NCI-H774 (cell line): ENCODE measurements at places on chromosomes 13 and 19.
A peak's percentile ranks its signal among the peaks of the same experiment; 100 is the strongest.

DNA sequence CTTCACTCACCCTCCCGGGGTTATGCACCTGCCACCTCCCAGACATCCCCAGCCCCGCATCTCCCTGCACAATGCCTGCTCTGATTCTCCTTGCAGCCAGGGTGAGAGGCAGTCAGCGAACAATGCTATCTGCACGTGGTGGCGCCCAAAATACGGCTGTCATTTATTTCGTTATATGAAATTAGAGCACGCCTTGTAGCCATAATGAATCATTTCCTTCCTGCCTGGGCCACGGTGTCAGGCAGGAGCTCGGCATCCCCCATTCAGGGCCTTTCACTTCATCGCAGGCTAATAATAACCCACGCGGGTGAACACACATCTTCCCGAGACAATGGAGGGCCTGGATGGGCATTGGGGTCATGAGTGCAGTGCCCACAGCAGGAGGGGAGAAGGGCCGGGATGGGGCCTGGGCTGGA lies 143.8 kb upstream of the ZNF507 start:
- no peak for DNase-seq

DNA sequence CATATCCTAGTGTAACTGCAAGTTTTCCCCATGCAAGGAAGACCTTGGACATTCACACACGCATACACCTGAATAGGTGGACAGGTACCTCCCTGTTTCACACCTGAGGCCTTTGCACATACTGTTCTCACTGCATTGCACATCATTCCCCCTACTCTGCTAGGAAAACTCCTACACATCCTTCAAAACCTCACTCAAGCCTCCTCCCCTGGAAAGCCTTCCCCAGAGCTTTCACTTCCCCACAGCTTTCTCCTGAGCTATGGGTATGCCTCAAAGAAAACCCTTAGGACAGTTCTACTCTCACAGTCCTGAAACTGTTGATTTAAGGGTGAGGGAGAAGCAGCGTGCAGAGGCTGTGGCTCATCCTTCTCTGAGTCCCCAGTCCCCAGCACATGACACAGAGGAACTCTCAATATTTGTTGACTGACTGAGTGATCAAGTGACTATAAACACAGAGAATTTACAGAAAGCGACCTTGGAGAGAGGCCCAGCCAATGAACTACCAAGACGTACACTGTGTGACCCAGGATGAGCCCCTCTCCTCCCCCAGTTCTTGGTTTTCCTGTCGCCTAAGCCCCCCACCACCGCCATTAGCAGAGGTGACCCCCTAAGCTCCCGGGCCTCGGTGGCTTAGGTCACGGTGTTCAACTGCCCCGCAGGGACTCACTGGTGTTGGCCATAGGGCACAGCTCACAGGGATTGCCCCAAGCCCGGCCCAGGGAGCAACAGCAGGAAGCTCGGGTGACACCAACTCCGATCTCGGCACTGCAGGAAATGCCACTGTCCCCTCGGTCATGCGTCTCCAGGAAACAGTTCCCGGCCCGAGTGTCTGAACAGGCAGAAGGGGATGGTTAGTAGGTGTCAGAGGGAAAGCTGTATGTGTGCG lies 40.6 kb downstream of the FBN3 start:
- no peak for DNase-seq

GRCh38 chr19:4981681-4981958 lies 12.7 kb downstream of the KDM4B start:
- DNase-seq, result no peak

DNA sequence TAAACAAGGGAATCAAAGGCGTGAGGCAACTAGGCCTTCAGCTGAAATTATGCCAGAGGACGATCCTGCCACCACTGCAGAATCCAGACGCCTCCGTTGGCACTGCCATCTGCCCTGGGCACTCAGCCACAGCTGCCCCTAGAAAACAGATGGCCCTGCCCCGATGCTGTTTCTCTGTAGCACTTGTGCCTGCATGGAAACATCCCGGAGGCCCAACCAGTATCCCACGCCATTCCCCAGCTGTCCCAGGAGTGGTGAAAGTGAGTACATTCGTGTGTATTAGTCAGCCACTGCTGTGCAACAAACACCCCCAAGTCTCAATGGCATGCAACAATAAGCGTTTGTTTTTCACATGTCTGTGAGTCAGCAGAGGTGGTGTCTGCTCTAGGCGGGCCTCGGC lies 8.9 kb upstream of the CRTC1 start:
- no peak for DNase-seq

DNA sequence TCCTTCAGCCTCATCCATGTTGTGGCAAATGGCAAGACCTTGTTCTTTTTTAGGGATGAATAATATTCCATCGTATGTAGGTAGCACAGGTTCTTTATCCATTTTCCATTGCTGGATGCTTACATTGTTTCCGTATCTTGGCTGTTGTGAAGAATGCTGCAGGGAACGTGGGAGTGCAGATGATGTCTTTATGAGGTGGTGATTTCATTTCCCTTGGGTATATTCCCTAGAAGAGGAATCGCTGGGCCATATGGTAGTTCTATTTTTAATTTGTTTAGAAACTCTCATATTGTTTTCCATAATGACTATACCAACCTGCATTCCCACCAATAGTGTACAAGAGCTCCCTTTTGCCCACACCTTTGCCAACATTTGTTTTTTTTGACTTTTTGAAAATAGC lies 186.3 kb upstream of the TMTC4 start:
- DNase-seq, result no peak

DNA sequence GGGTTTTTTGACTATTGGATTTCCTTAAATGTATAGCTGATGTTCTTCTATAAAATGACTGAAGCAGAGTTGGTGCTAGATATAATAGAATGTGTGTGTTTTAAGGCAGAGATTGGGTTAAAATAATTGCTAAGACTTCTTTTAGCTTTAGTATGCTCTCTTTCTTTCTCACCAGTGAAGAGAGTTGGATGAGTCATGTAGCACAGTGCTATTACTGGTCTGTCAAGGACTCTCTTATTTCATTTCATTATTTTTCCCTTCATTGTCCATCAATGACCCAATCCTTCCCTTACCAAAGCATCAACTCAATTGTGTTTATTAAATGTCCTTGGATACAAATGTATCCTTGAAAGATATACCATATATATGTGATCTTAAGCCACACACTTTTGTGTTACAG lies 268.9 kb downstream of the IRS2 start:
- no peak for DNase-seq

- DNase-seq, result no peak
Observed at GRCh38 chr19:4984438-4984990, 15.6 kb downstream of the KDM4B start.

GRCh38 chr13:51156648-51157047 lies 45.6 kb upstream of the C13orf42 start:
- DNase-seq, result no peak

- peak; percentile 3 for DNase-seq
Observed at GRCh38 chr19:3270902-3271301, 46.4 kb downstream of the CELF5 start.
